ENCODE measurements at places on chromosomes 3 and 15. TPM values are rescaled to one million over a fixed set of nuclear protein-coding genes. Genes with fewer than 3 reads are reported as not detected.

DNA sequence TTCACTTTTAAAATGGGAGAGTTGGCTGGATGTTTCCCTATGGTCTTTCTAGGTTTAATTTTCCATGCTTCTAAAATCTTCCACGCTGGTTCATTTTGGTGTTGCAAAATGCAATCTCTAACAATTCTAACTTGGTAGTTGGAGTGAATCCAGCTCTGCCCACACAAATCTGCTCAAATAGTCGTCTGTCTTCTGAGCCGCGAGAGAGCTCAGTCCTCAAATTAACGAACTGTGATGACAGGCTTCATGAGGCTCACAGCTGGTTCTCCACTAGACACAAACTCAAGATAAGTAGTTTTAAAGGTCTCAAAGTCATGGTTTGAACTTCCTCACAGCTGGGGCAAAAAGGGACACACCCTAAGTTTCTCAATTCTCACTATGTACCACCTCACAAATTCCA is 178.6 kb upstream of the LYSMD4 start:
- no peak overlapping the region for H3K4me3 ChIP-seq
- no peaks in the 10 kb centered on the region for H3K27me3 ChIP-seq
- H3K36me3 ChIP-seq, result no peaks in the 10 kb centered on the region
- no peak overlapping the region for H3K27ac ChIP-seq
- H3K4me1 ChIP-seq, result peaks cover 2% of the 10 kb centered on the region

- no peak overlapping the region for H3K4me3 ChIP-seq
- no peak overlapping the region for H3K27ac ChIP-seq
- DNase-seq, result no peak
Observed at GRCh38 chr3:8571256-8571655, 69.6 kb downstream of the LMCD1 start.

DNA sequence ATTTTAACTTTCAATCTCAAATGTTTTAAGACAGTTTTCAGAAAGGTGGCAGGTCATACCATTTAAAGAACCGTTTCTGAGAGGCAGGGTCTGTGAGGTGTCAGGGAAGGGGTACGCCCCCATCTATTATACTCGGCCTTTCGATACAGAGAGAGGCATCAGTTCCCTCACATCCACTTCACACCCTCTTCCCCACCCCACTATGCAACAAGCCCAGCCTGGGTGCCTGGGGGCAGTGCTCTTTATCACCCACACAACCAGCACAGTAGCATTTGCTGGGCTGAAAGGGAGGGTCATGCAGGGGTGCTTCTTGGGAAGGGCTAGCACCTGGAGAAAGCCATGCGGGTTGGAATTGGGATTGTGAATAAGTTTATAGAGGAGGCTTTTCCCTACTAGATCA is 56.0 kb upstream of the KCNMB2 start:
- H3K4me1 ChIP-seq, result no peaks in the 10 kb centered on the region
- no peaks in the 10 kb centered on the region for H3K36me3 ChIP-seq
- no peak for DNase-seq
- no peaks in the 10 kb centered on the region for H3K27me3 ChIP-seq
- no peak overlapping the region for H3K4me3 ChIP-seq

GRCh38 chr15:69881766-69882165 is 216.0 kb downstream of the TLE3 start:
- H3K4me3 ChIP-seq, result no peak overlapping the region
- peaks cover 2% of the 10 kb centered on the region for H3K36me3 ChIP-seq
- no peak overlapping the region for H3K27ac ChIP-seq
- peaks cover 3% of the 10 kb centered on the region for H3K27me3 ChIP-seq

DNA sequence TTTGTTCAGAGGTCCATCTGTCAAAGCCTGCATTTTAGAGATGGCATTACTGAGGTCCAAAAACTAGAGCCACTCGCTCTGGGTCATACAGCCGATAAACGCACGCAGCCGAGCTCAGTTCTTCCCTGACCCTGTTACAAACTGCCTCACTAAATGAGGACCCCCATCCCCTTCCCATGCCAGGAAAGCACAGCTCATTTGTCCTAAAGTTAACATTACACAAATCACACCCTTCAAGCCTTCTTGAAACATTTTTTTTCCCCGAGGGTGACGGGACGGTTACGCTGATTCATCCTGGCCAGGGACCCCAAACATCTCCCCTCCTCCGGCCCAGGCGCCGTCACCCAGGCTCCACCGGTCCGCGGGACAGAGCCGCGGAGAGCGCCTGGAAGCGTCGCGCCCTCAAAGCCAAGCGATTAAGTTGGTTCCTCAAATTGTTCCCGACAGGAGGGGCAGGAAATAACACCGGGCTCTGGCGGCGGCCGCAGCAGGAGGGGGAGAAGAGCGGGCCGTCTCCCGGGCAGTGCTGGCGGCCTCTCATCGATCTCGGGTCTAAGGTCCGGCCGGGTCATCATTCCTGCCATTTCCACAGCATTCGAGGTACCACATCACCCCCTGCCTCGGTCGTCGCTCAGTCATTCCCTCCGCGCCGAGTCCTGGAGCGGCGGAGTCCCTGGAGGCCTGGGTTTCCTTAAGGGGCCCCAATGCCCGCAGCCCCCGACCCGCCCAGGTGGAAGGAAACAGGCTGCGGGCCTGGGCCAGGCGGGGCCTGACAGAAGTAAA is 619 bp upstream of the CMTM8 start:
- peaks cover 9% of the 10 kb centered on the region for H3K36me3 ChIP-seq
- peaks cover 19% of the 10 kb centered on the region for H3K4me1 ChIP-seq
- H3K27ac ChIP-seq, result no peak overlapping the region
- H3K27me3 ChIP-seq, result peaks cover 32% of the 10 kb centered on the region
- peak overlapping the region; percentile 86 for H3K4me3 ChIP-seq

DNA sequence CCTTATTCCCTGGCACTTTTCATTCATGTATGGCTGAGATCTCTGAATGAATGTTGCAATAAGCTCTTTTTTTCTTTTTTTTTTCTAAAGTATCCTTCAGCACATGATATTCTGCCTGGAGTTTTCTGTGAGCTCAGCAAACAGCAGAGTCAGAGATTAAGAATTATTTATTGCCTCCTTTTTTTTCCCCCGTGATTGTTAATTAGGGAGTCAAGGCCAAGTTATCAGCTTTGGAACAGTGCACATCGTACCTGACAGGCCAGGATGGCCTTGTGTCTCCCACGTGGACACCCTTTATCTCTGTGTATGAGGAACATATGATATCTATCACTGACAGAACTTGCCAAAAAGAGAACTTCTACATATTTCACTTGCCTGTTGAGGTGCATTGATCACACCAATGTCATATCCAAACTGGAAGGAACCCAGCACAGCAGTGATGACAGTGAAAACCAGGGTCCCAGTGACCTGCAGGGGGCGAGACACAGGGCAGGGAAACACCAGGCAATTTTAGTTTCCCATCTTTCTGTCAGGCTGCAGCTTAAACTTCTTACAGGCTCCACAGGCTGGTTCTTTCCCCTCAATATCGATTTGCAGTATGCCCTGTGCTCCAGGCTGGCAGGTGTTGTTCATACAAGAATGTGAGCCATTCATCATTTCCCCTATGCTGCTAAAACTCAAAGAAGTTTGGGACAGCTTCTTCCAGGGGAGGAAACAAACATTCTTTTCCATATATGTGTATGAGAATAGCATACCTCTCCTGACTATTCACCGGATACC is 8.2 kb downstream of the SLC2A2 start:
- H3K27me3 ChIP-seq, result peaks cover 32% of the 10 kb centered on the region
- DNase-seq, result no peak
- H3K36me3 ChIP-seq, result no peaks in the 10 kb centered on the region
- H3K4me3 ChIP-seq, result no peak overlapping the region
- no peaks in the 10 kb centered on the region for H3K4me1 ChIP-seq

- H3K36me3 ChIP-seq, result peaks cover 44% of the 10 kb centered on the region
- no peak overlapping the region for H3K4me3 ChIP-seq
- no peaks in the 10 kb centered on the region for H3K27me3 ChIP-seq
- peak overlapping the region; percentile 50 for H3K27ac ChIP-seq
- DNase-seq, result no peak
- H3K4me1 ChIP-seq, result peaks cover 14% of the 10 kb centered on the region
Observed at GRCh38 chr3:125271127-125271526, 58.6 kb upstream of the SLC12A8 start.

DNA sequence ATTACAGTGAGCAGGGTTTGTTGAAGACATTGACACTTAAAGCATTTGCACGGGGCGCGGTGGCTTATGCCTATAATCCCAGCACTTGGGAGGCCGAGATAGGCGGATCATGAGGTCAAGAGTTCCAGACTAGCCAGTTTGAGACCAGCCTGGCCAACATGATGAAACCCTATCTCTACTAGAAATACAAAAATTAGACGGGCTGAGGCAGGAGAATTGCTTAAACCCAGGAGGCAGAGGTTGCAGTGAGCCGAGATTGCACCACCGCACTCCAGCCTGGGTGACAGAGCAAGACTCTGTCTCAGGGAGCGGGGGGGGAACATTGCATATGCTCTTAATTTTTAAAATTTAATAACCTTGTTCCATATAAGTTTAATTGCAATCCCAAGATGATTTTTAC is 11.9 kb downstream of the STT3B start:
- no peak for DNase-seq
- H3K36me3 ChIP-seq, result peaks cover 23% of the 10 kb centered on the region
- H3K4me1 ChIP-seq, result peaks cover 56% of the 10 kb centered on the region

- no peaks in the 10 kb centered on the region for H3K27me3 ChIP-seq
- H3K4me3 ChIP-seq, result peak overlapping the region; percentile 96
- peak; percentile 77 for DNase-seq
Observed at GRCh38 chr3:71129611-71130431, 453.7 kb downstream of the FOXP1 start.

DNA sequence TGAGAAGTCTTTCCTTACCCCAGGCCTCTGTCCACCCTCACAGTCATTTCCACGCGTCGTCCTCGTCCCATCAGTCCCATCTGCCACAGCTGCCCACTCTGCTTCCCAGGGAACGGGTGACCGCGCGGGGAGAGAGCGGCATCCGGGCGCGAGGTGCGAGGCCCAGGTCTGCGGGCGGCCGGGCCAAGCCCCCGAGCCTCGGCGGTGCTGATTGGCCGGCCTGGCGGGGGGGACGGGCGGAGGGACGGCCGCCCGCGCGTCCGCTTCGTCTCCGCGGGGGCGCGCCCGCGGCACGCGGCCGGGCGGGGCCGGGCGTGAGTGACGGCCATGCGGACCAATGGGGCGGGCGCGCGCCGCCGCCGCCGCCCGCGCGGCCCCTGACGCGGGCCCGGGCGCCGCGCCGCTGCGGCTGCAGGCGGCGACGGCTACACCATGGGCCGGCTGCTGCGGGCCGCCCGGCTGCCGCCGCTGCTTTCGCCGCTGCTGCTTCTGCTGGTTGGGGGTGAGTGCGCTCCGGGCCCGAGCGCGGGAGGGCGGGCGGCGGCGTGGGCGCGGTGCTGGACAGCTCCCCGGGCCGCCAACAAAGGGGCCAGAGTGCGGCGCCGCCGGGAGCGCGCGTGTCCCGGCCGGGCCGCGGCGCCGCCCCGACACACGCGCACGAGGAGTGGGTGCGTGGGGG is at the start of gene PODXL2:
Gene PODXL2 (plus strand): TSS at position 398 of the 679 bp plus-strand sequence. CDS start 35 bp downstream, at position 433.
- H3K27ac ChIP-seq, result peak within 1 kb of the TSS; percentile 78
- H3K36me3 ChIP-seq, result peaks cover 5% of the 10 kb centered on the region
- DNase-seq, result peak; percentile 80
- peaks cover 64% of the 10 kb centered on the region for H3K27me3 ChIP-seq
- peak within 1 kb of the TSS; percentile 85 for H3K4me3 ChIP-seq

DNA sequence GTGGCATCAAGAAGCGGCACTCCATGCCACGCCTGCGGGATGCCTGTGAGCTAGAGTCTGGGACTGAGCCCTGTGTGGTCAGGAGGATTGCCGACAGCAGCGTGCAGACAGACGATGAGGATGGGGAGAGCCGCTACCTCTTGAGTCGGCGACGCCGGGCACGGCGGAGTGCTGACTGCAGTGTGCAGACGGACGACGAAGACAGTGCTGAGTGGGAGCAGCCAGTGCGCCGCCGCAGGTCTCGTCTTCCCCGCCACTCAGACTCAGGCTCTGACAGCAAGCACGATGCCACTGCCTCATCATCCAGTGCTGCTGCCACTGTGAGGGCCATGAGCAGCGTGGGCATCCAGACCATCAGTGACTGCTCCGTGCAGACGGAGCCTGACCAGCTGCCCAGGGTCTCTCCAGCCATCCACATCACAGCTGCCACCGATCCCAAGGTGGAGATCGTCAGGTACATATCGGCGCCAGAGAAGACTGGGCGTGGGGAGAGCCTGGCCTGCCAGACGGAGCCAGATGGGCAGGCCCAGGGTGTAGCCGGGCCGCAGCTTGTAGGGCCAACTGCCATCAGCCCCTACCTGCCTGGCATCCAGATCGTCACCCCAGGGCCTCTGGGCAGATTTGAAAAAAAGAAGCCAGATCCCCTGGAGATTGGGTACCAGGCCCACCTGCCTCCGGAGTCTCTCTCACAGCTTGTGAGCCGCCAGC is 16.8 kb upstream of the APEH start:
- no peak overlapping the region for H3K4me3 ChIP-seq
- no peaks in the 10 kb centered on the region for H3K4me1 ChIP-seq
- peaks cover 2% of the 10 kb centered on the region for H3K27me3 ChIP-seq
- H3K27ac ChIP-seq, result no peak overlapping the region
- DNase-seq, result no peak
- H3K36me3 ChIP-seq, result no peaks in the 10 kb centered on the region

GRCh38 chr3:112303764-112304325 is 9.8 kb upstream of the SLC9C1 start:
- H3K4me3 ChIP-seq, result no peak overlapping the region
- H3K27me3 ChIP-seq, result no peaks in the 10 kb centered on the region
- H3K27ac ChIP-seq, result no peak overlapping the region
- peak; percentile 70 for DNase-seq
- H3K4me1 ChIP-seq, result peaks cover under 1% of the 10 kb centered on the region

GRCh38 chr15:72936691-72937679 is 115.3 kb upstream of the NEO1 start:
- peaks cover 1% of the 10 kb centered on the region for H3K4me1 ChIP-seq
- H3K27me3 ChIP-seq, result peaks cover 8% of the 10 kb centered on the region
- no peak overlapping the region for H3K4me3 ChIP-seq
- H3K36me3 ChIP-seq, result no peaks in the 10 kb centered on the region

- peak overlapping the region; percentile 75 for H3K27ac ChIP-seq
- H3K27me3 ChIP-seq, result no peaks in the 10 kb centered on the region
- peak overlapping the region; percentile 64 for H3K4me3 ChIP-seq
- DNase-seq, result no peak
Observed at GRCh38 chr3:30676424-30677346, 70.3 kb downstream of the TGFBR2 start.

GRCh38 chr15:90013503-90013937 is 12.4 kb downstream of the ZNF710 start:
- DNase-seq, result peak; percentile 85
- H3K27ac ChIP-seq, result peak overlapping the region; percentile 66
- H3K27me3 ChIP-seq, result no peaks in the 10 kb centered on the region
- peaks cover 49% of the 10 kb centered on the region for H3K36me3 ChIP-seq
- H3K4me1 ChIP-seq, result peaks cover 41% of the 10 kb centered on the region

The FGF7 gene
- total RNA-seq, result not detected

The ADGRG7 gene
- not detected for total RNA-seq

The TTC21A gene
- total RNA-seq, result 0.89 TPM

The SERINC4 gene
- total RNA-seq, result 0.28 TPM

The BSN gene
- 0.09 TPM for total RNA-seq

The CFAP161 gene
- not detected for total RNA-seq

The ASB14 gene
- not detected for total RNA-seq

The FBXL22 gene
- 0.80 TPM for total RNA-seq

The RARB gene
- not detected for total RNA-seq

The WDR49 gene
- 0.09 TPM for total RNA-seq

The C3orf62 gene
- 8.0 TPM for total RNA-seq

The SCAANT1 gene
- total RNA-seq, result not detected

The VIPR1 gene
- total RNA-seq, result 0.80 TPM

The SUSD5 gene
- total RNA-seq, result not detected

The ROPN1B gene
- total RNA-seq, result not detected
